ENCODE measurements at places on chromosomes 16 and 17.
A peak's percentile ranks its signal among the peaks of the same experiment; 100 is the strongest.

DNA sequence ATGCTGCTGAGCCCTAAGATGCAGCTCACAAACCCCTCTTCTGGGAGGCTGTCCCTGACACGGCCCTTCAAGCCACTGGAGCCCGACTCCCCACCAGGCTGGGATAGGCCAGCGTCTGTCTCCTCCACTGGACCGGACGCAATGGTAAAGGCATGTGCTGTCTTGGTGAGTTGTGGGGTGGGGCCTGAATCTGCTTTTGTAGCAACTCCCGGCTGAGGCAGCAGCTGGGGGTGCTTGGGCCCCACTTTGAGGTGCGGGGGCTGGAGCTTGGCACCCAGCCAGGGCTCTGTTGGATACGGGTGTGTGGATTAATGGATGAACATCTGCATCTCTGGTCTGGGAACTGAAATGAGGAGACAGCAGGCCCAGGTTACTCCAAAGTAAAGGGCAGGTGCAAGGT, 3.5 kb upstream of the NLRC3 start:
- no peak for DNase-seq

DNA sequence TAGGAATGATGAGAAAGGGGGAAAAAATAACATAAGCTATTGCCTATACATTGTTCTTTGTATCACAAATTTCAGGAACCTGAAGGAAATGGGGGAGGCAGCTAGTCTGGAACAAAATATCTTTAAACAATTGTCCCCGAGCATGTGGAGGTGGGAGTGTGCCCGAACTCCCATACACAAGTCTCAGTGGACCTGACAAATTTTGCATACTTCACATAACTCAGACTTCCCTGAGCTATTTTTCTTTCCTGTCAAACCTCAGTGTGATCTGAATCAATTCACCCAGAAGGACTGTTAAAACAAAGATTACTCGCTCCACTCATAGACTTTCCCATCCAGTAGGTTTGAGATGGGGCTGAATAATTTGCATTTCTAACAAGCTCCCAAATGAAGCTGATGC, 1.6 kb upstream of the XPO6 start:
- DNase-seq = no peak

DNA sequence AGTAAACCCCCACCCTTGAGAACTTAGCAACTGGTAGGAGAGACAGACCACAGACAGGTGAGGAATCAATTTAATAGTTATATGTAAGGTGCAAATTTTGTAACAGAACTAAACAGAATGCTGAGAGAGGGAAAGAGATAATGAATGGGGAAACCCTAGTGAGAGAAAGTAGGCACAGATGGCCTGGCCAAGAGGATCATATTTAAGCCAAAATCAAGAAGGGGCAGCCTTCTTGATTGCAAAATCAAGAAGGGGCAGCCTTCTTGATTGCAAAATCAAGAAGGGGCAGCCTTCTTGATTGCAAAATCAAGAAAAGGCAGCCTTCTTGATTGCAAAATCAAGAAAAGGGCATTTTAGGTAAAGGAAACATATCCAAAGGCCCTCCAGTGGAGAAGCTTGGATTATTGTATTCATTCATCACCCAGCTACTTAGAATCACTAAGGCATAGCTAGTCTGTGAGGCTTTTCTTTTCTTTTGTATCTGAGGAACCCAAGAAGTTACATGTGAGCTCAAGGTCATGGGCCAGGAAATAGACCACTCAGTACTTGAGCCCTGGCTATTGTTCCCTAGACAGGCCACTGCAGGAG, 190.6 kb downstream of the CYLD start:
- DNase-seq = no peak

DNA sequence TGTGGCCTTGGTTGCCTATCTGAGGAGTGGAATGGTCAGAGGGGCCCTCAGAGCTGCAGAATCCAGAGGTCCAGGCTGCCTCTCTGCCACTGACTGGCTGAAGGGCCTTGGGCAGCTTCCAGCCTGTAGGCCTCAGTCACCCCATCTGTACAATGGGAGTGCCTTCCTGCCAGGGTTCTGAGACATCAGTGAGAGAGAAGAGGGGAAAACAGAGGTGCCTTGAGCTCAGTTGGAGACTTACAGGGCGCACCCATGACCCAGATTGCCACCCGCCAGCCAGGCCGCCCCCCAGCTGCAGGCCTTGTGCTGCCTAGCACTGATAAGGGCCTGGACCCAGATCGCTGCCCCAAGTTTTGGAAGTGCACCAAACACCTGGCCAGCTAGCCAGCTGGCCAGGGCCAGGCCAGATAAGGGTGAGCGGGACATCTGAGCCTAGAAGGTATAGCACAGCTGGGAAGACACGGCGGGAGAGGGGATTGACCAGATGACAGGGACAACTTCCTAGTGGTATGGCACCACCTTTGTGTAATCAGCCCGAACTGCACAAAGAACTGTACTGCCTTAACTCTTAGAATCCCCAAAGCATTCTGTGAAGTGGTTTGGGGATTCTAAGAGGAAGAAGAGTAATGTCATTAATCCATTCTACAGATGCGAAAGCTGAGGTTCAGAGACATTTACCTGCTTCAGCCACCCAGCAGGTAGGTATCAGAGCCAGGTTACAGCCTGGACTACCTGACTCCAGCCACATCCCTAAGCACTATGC, 1.4 kb downstream of the SLC4A1 start:
- no peak for DNase-seq

DNA sequence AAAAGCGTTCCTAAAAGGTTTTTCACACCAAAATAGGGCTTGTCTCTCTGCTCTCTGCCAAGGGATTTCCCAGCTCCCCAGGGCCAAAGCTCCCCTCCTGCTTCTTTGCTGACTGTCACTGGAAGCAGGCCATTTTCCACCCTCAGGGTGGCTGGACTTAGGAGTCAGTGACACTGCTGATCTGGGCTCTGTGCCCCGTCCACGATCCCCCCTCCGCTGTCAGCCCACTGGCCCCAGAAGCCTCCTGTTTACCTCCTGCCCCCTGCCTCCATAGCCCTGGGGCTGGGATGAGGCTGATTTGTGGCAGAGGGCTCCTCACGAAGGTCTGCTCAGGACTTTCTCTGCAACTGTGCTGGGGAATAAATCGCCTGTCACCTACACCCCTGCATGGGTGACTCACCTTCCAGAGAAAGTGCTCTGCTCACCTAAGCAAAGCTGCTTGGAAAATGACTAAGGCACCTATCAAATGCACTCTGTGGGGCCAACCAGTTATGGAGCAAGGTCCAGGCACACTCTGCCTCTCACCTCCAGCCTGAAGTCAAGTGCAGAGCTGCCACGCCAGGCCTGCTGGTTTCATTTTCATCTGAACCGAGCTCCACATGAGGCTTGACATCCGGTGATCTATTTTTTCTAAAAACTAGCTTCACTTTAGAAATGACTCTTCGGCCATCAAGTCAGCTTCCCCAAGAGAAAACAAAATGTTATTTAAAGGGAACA, 4.9 kb downstream of the MAP3K14 start:
- peak; percentile 92 for DNase-seq

DNA sequence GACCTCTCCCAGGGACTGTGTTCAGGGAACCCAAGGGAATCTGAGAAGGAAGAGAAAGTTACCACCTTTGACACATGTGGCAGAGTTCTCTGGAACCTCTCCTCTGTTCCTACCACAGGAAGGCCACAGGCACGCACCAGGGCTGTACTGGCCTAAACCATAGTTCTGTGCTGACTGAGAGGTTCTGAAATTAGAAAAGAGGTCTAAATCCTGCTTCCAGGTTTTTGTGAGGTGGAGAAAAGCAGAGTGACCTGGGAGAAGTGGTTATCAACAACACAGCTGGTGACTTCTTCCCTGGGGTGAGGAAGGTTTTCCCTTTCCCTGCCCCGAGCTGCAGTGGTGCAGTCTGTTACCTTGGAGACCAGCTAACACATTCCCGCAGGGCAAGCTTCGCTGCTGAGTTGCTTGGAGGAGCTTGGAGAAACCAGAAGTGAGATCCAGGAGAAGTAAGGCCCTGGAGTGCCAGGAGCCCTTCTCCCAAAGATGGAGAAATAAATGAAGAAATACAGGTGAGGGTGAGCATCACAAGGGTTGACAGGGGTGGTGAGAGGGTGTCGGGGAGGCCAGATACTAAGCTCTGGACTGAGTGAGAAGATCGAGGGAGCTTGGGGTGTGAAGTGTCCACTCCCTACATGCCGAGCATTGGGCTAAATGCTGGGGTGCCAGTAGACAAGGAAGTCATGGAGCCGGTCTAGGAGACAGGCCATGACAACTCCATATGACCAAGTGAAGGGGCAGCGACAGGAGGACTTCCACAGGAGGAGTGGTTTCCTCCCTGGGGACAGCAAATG, at the start of gene VWA3A:
Gene VWA3A (plus strand): TSS at position 399 of the 791 bp plus-strand sequence. CDS start 97 bp downstream, at position 496.
- no peak for DNase-seq

- no peak for DNase-seq
These were observed 40.3 kb downstream of the FOXL1 start for GRCh38 chr16:86618431-86619238.

GRCh38 chr16:68668266-68668665, 23.2 kb downstream of the CDH3 start:
- DNase-seq = peak; percentile 55

GRCh38 chr17:78673395-78673794, 96.2 kb upstream of the DNAH17 start:
- DNase-seq = no peak

GRCh38 chr16:67260426-67261063, 11.8 kb downstream of the SLC9A5 start:
- peak; percentile 37 for DNase-seq
